Stimulated activated CD4-positive, alpha-beta T cell treated with anti-CD3 and anti-CD28 coated beads, Interleukin-15, amount 100 ng/mL, for 1 hour (primary cell): ENCODE measurements at places on chromosomes 3 and 15.
A peak's percentile ranks its signal among the peaks of the same experiment; 100 is the strongest.

DNA sequence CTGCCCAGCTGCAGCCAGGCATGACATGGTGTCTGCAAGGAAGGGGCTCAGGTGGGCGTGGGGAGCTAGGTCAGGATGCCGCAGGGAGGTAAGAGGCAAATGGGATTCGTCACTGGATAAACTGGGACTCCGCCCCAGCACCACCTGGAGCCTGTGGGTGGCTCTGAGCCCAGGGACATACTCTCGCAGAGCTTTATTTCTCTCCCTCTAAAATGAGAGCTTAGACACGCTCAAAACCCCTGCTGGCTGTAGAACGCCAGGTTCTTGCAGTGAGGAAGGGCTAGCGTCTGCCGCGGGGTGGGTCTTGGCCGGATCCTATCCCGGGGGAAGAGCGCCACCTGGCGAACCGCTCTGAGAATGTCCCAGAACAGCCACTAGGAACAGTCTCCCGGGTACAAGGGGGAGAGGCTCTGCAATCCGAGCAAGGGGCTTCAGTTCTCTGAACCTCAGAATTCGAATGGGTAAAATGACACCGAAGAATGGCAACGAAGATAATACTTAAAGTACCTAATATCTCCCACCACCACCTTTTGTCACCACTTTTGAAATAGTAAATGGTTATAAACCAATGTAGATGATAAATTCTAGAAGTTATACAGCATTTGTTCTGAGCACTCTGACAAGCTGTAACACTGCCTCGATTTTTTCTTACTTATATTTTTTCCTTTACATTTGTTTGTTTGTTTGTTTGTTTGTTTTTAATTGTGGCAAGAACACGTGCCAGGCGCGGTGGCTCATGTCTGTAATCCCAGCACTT lies 53.2 kb upstream of the SRGAP3 start:
- peak; percentile 72 for DNase-seq

- no peak for DNase-seq
These were observed 67.9 kb upstream of the AKAP13 start for GRCh38 chr15:85312486-85312885.

DNA sequence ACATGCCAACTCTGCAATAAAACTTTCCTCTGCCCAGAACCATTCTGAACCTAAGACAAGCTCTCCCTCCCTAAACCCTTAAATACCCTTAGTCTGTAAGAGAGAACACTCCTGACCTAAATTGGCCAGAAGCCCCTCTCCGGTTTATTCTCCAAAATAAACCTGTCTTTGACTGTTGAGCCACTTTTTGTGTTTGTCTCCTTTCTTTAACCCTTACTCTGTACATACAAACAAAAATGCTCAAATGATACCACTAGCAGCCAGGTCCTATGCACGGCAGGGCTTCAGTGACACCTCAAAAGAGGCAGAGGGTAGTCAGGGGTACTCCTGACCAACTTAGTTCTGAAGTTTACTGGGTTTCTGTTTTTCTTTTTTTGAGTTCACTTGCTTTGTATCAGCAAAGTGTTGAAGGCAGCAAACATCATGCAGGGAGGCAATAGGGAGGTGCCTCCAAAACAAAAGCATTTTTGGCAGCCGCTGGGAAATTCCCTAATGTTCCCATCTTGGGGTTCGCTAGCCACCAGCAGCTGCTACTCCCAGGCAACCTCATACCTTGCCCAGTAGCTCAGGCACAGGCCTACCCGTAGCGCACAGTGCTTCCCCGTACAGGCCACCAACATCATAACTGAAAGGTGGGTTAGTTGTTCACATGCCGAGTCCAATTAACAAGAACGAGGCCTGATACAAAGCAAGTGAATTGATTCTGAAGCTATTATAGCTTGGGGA lies 62.9 kb upstream of the GCNT3 start:
- no peak for DNase-seq

DNA sequence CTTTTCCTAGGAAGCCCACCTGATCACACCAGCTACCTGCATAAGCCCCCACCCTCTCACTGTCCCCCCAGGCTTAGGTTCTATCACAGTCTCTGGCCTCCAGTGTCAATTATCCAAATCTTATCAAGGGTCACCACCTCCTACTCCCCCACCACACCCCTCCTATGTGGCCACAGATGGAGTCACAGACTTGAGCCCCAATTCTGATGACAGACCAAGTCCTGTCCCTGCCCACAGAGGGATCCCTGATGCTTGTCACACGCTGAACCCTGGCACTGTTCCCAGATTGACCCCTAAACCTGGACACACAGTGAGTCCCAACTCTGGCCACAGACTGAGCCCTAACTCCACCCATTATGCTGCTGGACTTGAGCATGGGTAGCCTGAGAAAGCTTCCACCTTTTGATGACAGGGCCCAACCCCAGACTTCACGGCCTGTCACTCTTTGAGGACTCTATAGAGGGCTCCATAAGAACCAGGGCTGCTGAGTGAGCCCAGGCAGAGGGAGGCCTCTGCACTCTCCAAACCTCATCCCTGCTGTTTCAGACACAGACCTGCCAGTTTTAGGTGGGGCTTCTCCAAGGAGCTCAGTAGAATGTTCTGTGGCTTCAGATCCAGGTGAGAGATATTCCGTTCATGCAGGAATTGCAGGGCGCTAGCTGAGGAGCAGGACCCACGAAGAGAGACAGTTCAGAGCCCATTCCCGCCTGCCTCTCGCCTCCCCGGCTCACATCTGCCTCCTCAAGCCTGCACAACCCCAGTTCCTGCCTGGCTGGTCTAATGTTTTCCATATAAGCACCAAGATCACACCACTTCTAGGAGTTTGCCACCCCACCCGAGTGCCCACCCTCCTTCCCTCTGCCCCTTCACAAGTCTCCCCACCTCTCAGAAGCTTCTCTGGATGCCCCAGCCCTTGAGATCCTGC lies 1.8 kb downstream of the ULK3 start:
- DNase-seq = no peak

DNA sequence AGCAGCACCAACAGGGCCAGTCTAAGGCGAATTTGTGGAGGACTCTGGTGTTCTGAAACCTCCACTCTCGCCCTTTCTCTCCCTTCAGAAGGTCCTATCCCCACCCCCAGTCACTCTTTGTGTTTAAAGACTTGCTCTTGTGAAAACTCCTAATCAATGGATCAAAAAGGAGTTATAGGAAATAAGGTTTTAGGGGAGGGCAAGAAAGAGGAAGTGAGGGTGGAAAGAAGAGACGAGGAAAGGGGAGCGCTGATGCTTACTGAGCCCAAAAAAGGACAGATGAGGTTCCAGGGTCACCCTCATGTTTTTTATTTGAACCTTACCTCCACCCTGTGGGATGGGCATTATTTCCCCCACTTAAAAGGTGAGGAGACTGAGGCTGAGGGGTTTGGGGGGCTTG lies 70.0 kb upstream of the SLC6A11 start:
- DNase-seq = no peak

DNA sequence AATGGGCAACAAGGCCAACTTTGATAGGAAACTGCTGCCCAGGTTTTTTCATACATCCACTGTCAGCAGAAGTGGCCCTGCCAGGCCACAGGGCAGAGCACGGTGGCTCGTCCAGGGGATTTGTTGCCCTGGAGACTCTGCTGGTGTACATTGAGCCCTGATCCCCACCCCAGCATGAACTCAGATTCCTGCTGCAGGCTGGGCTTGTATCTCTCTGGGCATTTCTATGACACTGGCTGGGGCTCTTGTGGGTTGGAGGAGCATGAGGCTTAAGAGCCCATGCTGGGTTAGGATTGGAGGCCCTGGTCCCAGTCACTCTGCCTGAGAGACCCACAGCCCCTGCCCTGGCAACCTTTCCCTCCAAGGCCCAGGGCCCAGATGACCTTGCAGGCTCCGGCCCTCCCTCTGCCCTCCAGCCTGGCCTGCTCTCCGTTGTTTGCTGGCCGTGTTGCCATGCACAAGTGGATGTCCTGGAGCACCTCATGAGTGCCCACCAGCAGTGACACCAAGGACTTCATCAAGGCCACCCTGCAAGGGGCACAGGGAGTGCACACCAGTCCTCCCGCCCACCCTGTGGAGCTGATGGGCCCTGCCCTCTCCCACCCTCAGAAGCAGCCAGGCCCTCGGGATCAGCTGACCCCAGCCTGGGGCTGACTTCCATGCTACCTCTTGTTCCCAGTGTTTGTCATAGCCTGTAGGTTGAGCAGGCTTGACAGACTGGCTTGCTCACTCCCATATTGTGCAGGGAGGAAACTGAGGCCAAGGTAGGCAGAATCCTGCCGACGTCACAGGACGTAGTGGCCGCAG lies 58.2 kb downstream of the ZNF445 start:
- no peak for DNase-seq

GRCh38 chr3:138469874-138470273 lies 35.5 kb downstream of the ESYT3 start:
- DNase-seq = no peak

DNA sequence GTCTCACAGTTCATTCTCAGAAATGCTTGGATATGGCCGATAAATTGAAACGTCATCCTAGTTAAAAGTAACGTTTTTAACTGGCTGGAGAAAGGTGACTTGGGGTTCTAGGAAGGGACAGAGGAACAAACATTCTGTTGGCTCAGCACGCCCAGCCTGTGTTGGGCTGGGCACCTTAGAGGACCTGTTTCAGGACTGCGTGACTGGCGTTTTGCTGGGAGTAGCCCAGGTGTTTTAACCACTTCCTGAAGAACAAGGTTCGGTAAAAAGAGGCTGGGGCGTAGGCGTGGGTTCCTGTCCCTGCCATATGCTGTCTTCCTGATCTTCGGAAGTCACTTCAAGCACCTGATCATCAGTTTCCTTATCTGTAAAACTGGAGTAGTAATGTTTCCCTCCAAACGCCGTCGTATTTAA lies 1.1 kb upstream of the TLNRD1 start:
- no peak for DNase-seq

GRCh38 chr3:186648851-186649250 lies 8.7 kb downstream of the FETUB start:
- DNase-seq = no peak

- no peak for DNase-seq
These were observed 2.1 kb upstream of the USP4 start for GRCh38 chr3:49341996-49342395.

DNA sequence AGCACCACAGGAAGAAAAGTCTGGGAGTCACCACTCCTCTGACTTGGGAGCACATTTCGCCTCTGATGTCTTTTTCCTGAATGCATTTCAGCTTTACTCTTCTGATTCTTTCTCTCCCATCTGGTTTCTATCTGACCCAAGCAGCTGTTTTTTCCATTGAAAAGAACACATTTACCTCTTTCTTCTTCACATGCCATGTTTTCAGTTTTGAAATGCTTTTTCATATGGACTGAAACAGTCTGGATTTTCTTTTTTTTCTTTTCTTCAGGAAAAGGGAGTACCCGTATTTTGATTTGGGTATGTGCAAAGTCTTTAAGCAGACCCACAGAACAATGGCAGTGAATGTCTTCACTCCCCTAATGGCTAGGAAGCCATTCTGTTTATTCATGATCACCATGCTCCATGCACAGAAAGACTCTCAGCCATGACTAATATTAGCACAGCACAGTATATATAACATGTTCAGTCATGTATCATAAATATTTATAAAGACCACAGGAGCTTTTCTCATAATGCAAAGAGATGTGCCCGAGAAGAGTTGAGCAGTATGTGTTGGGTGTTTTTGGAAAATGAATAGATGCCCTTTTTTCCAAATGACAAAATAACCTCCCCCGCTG lies 82.7 kb upstream of the LRIG1 start:
- no peak for DNase-seq

GRCh38 chr3:4977001-4977852 lies 2.0 kb upstream of the BHLHE40 start:
- peak; percentile 26 for DNase-seq

DNA sequence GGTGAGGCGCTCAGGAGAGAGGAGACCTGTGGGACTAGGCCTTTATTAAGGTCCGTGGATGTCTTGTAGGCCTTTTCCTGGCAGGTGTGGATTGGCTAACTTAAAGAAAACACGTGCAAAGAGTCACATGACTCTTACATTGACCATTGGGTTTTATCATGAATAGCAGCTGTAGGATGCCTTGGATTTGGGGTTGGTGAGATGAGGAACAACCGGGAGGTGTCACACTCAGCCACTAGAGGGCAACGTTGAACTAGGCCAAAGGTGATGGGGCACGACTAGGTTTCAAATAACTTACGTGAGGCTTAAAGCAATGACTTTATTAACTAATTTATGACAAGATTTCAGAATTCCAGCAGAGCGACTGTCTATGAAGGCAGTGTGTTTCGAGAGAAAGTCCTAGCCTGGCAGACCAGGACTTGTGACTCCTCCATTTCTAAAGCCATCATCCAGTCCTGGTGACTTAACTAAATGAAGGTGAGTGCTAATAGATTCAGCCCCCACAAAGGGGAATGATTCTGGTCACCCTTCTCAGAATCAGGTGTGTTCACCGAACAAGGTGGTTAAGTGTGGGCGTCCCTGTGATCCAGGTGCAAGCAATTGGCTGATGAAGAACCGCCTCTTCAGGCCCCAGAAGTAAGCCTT lies 345.6 kb downstream of the MCTP2 start:
- DNase-seq = no peak

DNA sequence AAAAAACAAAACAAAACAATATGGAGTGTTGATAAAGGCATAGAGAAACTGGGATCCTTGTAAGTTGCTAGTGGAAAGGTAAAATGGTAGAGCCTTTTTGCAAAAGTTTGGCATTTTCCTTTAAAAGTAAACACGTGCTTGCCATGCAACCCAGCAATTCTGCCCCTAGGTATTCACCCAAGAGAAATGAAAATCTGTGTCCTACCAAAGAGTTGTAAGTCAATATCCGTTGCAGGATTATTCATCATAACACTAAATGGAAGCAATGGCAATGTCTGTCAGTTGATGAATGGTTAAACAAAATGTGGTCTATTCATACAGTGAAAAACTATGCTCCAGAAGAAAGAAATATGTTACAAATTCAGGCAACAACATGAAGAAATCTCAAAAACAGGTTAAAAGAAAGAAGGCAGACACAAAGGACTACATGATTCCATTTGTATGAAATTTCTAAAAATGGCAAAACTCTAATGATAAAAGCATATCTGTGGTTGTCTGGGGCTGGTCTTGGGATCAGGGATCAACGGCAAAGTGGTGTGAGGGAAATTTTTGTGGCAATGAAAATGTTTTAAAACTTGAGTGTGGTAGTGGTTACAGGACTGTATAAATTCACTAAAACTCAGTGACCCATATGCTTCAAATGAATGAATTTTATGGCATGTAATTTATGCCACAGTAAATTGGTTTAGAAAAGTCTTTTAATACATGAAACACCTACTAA lies 229.6 kb downstream of the OPA1 start:
- DNase-seq = no peak

DNA sequence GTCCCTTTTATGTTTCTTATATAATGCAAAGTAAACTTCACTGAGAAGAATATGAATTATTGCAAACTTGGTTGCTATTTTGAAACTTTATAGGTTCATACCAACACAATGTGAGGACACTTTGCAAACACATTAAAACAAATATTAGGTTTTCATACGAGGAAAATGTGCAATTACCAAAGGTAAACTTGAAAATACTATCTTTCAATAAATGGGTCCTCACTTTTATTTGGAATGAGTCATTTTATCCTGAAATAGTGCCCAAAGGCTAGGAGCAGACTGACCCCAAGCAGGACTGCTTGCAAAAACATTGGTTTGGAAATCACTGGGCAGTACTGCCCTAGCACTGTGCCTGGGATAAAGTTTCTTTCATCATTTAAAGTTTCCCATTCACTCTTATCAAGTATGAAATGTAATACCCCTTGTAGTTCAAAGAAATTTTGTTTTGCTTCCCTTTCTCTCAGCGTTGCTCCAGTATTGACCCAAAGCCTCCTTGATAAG lies 396.5 kb downstream of the EPHA3 start:
- no peak for DNase-seq
